ENCODE measurements at places on chromosomes 1 and 21.

GRCh38 chr21:35275776-35276175 is 226.7 kb upstream of the RUNX1 start:
- peak; percentile 46 for DNase-seq

GRCh38 chr1:171017426-171017825 is 73.3 kb upstream of the FMO3 start:
- DNase-seq: no peak

- DNase-seq: no peak
These were observed 1110.7 kb upstream of the B3GALT2 start for GRCh38 chr1:194297094-194297493.

GRCh38 chr1:160550572-160551034 is 27.5 kb upstream of the SLAMF6 start:
- no peak for DNase-seq

GRCh38 chr1:16232316-16232710 is 4.7 kb downstream of the CPLANE2 start:
- no peak for DNase-seq

GRCh38 chr1:76231320-76231719 is 156.8 kb downstream of the ST6GALNAC3 start:
- no peak for DNase-seq

- DNase-seq: no peak
These were observed 114.8 kb upstream of the NCAM2 start for GRCh38 chr21:20883408-20883800.

DNA sequence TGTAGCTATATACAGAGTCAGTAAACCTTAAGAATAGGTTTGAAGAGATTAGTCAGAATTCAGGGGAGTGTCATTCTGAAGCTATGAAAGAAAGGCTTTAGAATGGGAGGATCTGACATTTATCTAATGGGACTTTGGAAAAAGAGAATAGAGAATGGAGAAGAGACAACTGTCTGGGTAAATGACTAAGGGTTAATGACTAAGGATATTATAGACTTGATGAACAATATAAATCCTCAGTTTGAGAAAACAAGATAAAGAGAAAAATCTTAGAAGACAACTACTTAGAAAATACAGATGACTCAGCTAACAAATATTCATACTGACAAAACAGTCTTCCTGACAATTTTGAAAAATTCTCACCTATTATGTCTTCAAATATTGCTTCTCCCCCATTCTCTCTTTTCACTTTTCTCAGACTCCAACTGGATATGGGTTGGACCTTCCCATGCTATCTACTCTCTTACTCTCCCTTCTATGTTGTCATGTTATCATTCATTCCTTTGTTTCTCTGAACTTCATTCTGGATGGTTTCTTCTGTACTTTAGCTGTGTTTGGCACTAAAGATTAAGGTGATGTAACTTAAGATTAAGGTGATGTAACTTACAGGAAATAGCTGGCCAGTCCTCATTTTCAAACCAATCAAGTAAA is 20.4 kb downstream of the SLC16A1 start:
- DNase-seq: no peak

DNA sequence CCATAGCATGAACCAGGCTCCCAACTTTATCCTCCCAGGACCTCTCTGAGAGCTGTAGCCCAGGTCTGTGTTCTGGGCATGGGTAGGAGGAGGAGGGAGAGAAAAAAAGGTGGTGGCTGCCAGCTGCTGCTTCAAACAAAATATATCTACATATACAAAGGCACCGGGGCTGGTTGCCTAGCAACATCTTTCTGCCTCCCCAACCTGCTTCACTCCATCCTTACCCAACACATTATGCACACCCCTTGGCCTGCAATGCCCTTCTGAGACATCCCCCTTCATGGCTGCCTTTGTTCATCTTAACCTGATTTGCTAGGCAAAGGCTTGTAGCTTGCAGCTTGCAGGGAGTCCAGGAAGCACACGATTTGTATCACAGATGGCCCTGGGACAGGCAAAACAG is 27.2 kb upstream of the ATP1A1 start:
- DNase-seq: no peak

DNA sequence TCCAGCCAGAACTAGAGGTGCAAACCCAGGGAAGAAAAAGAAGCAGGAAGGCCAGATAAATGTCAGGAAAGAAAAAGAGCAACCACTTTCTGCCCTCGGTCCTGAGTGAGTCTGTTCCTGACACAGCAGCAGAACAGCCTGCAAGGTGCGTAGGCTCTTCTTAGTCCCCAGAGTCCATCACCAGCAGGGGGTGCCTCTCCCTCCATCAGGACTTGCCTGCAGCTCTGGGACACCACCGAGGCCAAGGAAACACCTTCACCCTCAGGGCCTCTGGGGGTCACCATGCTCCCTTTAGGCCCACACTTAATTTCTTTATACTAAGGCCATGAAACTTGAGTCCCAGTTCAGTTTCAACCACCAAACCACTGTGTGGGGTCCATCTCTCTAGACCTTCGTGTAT is 43.7 kb upstream of the NFASC start:
- no peak for DNase-seq

DNA sequence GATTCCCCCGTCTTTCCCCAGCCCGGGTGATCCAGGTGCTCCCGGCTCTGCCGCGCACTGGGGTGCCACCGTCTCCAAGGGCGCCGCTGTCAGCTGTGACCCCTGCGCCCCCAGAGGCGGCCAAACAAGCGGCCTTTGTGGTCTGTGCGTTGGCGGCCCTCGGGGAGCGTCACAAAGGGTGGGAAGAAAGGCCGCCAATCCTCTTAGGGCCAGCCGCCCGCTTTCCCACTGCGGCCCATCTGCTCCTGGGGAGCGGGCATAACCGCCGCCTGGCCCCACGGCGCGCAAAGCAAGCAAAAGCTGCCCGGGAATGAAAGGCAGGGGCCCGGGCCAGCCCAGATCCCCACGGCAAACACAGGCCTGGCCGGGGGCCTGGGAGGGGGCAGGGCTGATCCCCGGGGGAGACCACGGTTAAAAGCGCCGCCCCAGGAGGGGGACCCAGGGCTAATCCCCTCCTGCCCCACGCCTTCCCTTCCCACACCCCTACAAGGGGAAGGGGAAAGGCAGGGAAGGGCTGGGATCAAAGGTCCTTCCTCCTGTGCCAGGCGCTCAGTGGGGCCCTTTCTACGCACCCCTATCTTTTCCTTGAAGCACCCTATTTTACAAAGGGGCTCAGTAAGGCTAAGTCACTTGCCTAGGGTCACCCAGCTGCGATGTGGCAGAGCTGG is 24.0 kb downstream of the C1QB start:
- DNase-seq: no peak

DNA sequence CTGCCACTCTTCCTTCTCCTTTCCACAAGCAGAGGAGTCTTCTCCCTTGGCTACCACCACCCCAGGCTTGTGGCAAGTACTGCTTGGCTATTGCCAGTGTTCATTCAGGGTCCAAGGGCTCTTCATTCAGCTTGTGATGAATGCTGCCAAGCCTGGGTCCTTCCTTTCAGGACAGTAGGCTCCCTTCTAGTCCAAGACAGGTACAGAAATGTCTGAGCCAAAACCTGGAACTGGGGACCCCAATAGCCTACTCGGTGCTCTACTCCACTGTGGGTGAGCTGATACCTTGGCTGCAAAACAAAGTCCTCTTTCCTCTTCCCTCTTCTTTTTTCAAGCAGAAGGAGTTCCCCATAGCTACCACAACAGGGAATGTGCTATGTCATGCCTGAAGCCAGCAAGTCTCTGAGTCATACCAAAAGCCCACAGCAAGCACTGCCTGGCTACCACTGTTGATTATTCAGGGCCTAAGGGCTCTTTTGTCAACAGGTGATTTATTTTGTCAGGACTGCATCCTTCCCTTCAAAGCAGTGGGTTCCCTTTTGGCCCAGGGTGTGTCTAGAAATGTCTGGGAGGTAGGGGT is 268.9 kb downstream of the HHAT start:
- DNase-seq: peak; percentile 69

- DNase-seq: no peak
These were observed 19.4 kb downstream of the SOAT1 start for GRCh38 chr1:179313004-179313403.

- DNase-seq: no peak
These were observed 3.3 kb upstream of the ADAMTS5 start for GRCh38 chr21:26969971-26970725.

GRCh38 chr1:181159451-181160140 is 71.1 kb downstream of the IER5 start:
- no peak for DNase-seq

DNA sequence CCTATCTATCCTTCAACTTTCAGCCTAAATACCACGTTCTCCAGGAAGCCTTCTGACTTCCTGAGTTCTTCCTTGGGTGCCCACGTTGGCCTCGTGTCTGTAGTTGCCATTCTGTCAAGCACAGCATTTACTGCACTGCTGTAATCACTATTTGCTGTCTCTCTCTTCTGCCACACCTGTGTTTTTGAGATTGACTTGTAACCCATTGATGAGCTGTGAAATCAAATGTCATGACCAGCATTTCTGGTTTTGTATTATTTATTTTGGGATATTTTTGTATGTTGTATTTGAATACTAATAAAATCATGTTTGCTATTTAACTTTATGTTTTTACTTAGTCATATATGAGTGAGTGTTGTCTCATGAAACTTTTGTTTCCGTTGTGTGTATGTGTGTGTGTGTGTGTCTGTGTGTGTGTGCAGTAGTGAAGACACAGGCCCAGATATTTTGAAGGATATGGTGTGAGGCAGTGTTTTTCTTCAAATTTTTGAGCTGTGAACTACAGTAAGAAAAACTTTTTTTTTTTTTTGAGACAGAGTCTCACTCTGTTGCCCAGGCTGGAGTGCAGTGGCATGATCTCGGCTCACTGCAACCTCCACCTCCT is 126.2 kb upstream of the SERBP1 start:
- DNase-seq: no peak

DNA sequence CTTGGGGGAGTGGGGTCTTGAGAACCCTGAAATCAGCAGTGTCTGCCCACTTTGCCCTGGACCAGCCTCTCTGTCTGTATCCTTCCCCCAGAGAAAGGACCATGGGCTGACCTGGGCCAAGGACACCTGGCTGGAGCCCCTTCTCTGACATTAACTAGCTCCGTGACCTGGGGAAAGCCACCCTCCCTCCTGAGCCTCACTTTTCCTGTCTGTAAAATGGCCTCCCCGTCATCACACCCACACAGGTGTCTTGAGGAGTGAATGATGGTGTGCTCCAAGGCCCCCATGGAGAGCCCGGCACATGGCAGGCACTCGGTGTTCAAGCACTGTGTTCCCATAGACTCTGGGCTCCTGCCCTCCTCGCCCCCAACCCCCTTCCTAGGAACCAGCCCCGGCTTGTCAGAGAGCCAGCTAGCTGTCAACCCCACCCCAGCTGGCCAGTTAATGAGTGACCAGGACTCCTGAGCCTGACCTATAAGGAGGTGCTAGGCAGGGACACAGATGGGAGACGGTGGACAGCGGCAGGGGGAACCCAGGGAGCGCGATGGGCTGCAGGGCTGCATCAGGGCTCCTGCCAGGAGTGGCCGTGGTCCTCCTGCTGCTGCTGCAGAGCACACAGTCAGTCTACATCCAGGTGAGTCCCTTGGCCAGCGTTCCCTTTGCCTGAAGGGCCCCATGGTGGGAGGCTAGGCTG is at the start of gene GUCA2B:
TSS of gene GUCA2B (plus strand) at position 504 of the 694 bp plus-strand sequence. CDS start at position 545, 41 bp downstream.
- DNase-seq: no peak

DNA sequence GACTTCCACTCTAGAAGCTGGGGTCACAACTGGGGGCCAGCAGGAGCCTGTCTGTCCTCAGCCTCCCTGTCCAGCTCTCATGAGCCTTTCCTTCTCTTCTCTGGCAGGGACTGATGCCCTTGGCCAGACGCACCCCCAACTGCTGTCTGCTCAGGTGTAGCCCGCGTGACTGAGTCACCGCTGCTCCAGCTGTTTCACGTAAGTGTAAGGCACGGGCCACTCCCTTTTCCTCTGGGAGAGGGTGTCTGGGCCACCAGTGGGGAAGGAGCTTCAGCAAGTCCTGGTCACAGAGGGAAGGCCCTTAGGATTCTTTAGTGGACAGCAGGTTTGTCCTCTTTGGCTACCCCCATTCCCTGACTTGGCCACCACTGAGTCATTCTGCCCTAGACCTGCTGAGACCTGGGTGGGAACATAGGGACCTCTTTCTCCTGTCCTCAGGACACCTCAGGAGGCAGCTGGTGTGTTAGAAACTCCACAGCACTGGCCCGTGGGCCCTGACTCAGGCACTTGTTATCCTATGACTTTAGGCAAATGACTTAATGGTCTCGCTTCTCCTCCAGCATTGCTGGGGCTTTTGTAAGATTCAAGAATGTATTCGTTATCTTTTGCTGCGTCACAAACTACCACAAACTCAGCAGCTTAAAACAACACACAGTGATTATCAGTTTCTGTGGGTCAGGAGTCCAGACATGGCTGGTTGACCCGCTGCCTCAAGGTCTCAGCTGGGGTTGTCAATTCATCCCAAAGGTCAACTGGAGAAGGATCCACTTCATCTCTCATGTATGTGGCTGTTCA is 64.8 kb downstream of the FAM163A start:
- no peak for DNase-seq

GRCh38 chr1:78073441-78073840 is 27.7 kb downstream of the GIPC2 start:
- no peak for DNase-seq

- DNase-seq: no peak
These were observed 161.7 kb downstream of the PTPRU start for GRCh38 chr1:29397981-29398380.

GRCh38 chr1:90534663-90535295 is 182.3 kb downstream of the BARHL2 start:
- DNase-seq: no peak

- no peak for DNase-seq
These were observed 779 bp upstream of the SVBP start for GRCh38 chr1:42817976-42818375.

GRCh38 chr1:78051005-78051404 is 5.2 kb downstream of the GIPC2 start:
- no peak for DNase-seq

- DNase-seq: no peak
These were observed 34.0 kb upstream of the BCAR3 start for GRCh38 chr1:93715529-93716126.

GRCh38 chr1:207672522-207673130 is 27.7 kb downstream of the CR1L start:
- DNase-seq: peak; percentile 40

DNA sequence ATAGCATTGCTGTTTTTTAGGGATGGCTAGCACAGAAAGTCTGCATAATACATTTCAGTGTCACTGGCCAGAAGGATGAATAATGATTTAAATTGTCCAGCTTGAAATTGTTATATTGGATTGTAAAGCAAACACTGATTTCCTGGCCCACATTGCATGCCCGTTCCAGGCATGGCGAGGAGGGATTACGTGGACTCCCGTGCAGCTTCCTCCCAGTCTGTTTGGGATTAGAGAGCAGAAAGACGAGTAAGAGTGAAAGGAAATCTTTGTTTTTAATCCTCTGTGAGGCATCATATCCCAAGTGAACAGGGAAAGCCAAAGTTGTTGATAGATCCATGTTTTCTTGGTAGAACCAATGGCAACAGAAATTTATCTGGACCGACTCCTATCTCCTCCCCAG is 8.4 kb downstream of the TRIM58 start:
- no peak for DNase-seq
